BE2C (cell line): ENCODE measurements at places on chromosomes 12 and 14.

DNA sequence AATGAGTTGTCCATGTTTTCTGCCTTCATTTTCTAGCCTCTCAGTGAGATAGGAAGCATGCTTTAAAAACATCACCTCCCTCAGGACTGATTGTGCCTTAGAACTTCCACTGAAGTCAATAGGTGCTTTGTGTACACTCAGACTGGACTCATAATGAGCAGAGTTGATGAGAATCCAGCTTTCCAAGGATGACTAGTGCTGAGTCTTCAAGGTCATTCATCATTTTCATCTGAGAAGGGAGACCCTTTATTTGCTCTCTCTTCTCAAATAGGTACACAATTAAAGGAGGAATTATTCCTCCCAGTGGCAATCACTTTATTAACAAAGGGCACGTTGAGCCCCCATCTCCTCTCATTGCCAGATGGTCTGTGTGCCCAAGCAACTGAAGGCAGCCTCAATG, 210.9 kb upstream of the PRKD1 start:
- DNase-seq = no peak

- DNase-seq = no peak
These were observed 114.2 kb upstream of the PLEKHA5 start for GRCh38 chr12:19015285-19015684.

DNA sequence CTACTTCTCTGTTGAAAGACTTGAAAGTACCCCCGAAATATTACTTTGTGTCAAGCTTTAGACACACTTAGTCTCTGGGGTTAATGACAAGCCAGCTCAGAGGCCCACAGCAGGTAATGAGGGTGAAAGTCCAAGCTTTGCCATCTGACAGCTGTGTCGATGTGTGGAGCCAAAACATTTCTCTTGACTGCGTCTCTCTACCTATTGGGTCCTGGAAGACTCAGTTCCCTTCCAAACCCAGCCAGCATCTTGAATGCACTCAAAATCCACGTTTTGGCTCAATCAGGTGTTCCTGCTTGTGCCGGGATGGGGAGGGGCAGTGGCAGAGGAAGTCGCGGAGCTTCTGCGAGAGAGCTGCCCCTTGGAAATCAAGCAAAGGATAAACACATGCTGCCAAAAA, 3.2 kb downstream of the PLXNC1 start:
- no peak for DNase-seq

GRCh38 chr14:60164404-60164711, 840 bp downstream of the DHRS7 start:
- DNase-seq = no peak

DNA sequence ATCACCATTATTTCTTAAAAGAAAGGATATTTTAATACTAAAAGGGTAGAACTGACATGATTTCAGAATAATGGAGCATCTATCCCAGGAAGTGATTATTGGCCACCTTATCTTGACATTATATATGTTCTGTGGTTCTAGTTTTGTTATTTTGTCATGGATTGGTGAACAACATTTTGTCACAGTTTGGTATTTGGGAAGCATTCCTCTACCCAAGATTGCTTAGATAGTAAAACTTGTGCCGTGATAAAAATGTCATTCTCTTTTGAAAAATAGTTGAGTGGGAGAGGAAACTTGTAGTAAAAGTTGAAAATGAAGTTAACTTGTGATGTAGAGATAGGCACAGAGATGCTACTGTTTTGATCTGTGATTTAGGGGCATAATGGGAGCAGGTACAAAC, 65.7 kb downstream of the TMX1 start:
- no peak for DNase-seq

DNA sequence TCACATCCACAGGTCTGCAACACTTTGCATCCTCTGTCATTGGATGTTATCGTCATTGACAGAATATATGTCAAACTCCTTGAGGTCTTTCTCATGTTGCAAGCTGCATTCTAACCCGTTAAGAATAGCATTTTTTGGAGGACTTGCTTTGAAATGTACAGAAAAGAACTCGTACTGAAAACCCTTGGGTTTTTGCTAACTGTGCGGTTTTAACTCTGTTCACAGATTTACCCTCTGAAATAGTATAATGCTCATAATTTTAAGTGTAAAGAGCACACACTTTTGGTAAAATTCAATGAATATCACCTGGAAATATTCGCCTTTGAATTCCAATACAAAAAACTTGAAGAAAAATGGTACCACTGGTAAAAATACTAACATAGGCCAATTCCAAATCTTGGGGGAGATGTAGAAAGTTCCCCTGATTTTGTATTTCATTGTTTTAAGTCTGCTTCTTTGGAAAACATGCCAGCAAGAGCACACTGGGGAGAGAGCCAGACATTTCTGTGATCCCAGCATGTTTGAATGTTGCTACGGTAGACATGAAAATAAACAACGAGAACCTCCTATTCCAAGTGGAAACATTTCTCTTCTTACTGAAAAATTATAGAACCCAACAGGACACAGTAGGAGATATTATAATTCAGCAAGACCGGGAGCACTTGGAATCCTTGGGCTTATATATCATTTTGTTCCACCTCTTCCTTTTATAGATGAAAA, 446.0 kb downstream of the AEBP2 start:
- DNase-seq = no peak

DNA sequence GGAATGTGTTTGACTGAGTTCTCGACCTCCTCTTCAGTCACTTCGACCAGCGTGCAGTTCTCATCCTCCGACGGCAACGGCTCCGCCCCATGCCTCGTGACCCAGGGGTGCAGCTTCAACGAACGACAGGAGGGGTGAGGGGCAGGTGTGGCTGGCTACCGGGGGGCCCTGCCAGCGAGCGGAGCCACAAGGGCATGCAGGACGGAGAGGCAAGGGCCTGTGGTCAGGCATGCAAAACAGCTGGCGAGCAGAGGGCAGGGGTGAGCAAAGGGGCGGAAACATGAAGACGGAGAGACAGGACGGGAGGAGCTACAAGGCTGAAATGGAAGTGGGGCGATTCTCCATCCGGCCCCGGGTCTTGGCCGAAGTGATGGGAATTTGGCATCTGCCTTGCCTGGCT, 38.7 kb downstream of the P2RX4 start:
- DNase-seq = no peak

- DNase-seq = peak; percentile 22
These were observed 220.6 kb upstream of the OR4E1 start for GRCh38 chr14:21894003-21894897.

GRCh38 chr14:89254166-89254909, 162.7 kb downstream of the FOXN3 start:
- no peak for DNase-seq

GRCh38 chr12:50211392-50212070, 44.4 kb upstream of the CERS5 start:
- DNase-seq = no peak

DNA sequence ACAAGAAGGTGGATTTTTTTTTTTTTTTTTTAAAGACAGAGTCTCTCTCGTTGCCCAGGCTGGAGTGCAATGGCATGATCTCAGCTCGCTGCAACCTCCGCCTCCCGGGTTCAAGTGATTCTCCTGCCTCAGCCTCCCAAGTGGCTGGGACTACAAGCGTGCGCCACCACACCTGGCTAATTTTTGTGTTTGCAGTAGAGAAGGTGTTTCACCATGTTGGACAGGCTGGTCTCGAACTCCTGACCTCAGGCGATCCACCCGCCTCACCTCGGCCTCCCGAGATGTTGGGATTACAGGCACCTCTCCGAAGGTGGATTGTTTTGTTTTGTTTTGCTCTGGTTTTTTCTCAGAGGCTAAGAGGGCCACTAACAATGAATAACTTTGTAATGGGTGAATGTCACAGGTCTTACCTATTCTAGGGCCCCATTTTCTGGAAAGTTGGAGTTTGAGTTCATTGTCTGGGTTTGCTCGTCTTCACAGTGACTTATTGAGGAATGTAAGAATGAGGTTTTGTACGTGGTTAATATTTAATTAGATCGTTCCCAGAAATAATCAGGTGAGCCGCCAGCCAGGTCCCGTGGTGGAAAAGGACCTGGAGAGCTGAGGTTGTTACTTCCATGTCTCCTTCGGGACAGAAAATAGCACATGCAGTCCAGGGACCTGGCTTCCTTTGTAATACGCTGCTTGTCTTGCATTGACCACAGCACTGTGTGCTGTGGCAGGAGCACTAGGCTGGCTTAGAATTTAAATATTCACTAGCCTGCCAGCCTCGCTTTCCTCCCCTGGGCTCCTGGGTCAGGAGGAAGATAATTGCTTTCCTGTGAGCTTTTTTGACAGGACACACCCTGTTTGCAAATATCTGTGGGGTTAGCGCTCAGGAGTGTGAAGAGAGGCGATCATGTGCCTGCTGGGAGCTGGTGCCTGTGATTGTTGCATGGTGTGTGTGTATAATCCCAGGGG, 2.3 kb downstream of the HIP1R start:
- DNase-seq = no peak

- peak; percentile 39 for DNase-seq
These were observed 200.6 kb downstream of the TTC7B start for GRCh38 chr14:90615517-90616060.

GRCh38 chr12:115916910-115917668, 360.4 kb downstream of the MED13L start:
- peak; percentile 64 for DNase-seq

DNA sequence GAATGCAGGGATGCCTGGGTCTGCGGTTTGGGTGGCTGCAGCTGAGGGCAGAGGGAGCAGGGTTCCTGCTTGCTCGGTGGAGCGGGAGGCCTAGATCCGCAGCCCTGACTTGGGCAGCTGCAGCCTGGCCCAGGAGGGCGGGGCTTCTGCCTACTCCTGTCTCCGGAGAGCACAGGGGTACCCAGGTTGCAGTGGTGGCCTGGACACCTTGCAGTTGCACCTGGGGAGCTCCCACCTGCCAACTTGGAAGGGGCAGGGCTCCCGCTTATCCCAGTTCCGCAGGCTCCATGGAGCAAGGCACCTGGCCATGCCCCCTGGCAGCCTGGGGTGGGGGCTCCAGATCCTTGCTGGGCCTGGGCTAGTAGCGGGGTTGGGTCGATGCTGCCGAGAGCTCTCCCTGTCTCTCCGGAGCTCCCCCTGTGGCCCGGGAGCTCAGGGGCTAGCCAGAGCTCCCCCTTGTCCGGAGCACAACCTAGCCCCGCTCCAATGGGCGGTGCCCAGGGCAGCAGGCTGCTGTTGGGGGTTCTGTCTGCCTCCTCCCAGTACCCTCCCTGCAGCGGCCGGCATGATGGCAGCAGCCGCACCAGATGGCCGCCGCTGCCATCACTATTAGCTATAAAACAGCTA, 136.4 kb downstream of the PTPRR start:
- DNase-seq = no peak

DNA sequence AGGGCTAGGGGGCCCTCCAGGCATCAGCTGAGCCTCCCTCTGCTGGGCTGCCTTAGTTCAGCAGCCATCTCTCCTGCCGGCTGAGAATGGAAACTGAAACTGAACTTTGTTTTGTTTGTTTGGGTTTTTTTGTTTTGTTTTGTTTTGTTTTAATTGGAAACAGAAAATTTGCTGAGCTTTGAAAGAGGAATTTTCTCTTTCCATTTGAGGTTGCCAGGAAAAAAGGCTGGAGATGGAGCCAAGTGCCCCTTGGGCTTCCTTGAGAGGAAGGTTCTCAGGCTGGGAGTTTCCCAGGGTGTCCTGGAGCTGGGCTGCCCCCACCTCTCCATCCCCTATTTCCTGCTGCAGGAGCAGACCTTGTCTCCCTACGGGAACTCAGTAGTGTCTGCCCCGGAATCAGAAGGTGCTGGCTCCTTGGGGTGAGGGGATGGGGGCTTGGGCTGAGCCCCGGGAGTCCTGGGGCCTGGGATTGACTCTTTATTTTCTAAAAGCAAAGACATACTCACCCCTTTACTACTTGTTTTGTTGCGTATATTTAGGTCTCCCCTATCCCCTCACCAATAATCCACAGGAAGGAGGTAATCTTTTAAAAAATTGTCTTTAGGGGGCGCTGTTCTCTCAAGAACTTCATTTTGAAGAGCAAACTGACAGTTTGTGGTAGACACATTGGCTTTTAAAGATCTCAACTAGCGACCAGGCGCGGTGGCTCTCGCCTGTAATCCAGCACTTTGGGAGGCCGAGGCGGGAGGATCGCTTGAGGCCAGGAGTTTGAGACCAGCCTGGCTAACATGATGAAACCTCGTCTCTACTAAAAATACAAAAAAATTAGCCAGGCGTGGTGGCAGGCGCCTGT, 21.3 kb upstream of the OASL start:
- DNase-seq = no peak

DNA sequence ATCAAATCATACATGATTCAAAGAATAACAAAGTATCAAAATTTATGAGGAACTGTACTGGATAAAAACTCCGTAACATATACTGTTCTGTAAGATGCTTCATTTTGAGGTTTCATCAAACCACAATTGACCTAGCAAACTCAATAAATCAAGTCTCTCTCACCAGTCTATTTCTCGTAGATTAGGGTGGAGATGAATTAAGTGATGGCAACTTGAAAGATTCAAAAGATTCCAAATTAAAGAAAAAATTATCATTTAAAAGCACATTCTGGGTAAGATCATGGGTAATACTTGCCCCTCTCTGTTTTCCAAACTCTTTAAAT, 74.4 kb downstream of the PAPLN start:
- no peak for DNase-seq

- DNase-seq = no peak
These were observed 244.6 kb upstream of the SFSWAP start for GRCh38 chr12:131466306-131466705.

DNA sequence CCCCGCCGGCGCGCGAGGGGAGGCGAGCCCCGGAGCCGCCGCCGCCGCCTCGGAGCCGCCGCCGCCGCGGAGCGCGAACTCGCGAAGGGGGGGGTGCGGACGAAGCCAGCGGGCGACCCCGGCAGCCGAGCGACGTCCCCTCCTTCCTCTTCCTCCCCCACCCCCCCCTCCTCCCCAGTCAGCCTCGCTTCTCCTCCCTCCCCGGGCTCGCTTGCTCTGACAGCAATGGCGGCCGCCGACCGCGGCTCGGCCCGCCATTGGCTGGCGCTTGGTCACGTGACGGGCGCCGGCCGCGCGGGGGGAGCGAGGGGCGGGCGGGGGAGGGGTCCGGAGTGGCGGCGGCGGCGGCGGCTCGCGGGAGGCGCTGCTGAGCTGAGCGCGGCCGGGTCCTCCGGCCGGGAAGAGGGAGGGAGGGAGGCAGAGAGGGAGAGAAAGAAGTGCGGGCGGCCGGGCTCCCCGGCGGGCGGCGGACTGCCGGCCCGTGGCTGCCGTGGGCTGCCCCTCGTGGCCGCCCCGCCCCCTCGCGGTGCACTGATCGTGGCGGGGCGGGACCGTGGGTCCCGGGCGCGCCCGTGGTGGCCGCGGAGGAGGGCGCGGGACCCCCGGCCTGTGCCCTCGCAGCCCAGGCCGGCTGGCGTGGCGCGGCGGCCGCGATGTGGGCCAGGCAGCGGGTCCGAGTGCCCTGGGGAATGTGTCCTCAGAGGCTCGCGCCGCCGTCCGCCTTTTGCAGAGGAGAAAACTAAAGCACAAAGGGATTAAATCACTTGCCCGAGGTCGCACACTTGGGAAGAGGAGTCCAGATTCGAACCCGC, at the start of gene MED13L:
MED13L (minus strand) TSS at position 227 of the 812 bp plus-strand sequence. CDS start 562 bp downstream, outside the sequence.
- DNase-seq = peak; percentile 90

DNA sequence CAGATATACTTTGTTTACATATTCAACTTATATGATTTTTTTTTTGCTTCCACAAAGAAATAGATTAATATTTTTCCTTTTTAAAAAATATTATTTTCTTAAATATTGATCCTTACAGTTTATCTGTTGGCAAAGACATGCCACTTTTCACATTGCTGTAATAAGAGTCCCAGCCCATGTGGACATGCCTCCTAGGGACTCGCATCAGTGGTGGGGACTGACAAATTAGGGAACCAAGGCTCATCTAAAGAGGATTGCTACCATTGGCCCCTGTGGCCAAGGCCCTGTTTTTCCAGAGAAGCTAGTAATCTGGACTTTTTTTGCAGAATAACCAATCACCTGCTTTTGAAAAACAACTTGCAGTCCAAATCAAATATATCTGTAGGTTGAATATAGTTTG, 27.8 kb upstream of the BMAL2 start:
- DNase-seq = peak; percentile 22
